ENCODE measurements at places on chromosomes 12 and 14. TPM values are rescaled to one million over a fixed set of nuclear protein-coding genes. Genes with fewer than 3 reads are reported as not detected.

The RNASE7 gene
- not detected for total RNA-seq

The GOLT1B gene
- total RNA-seq, result 50.9 TPM

The GDF11 gene
- 18.4 TPM for total RNA-seq

The NOS1 gene
- total RNA-seq, result not detected

The HNF1A gene
- not detected for total RNA-seq

The TMEM52B gene
- not detected for total RNA-seq

The HOXC12 gene
- not detected for total RNA-seq

All from smooth muscle cell of trachea (primary cell).